B cell (primary cell): ENCODE measurements at places on chromosomes 7 and 10. TPM values are rescaled to one million over a fixed set of nuclear protein-coding genes. Genes with fewer than 3 reads are reported as not detected.
A peak's percentile ranks its signal among the peaks of the same experiment; 100 is the strongest.

GRCh38 chr7:2100278-2101208 is 132.2 kb downstream of the MAD1L1 start:
- H3K27ac ChIP-seq: peak overlapping the region; percentile 93
- H3K36me3 ChIP-seq: peaks cover 2% of the 10 kb centered on the region
- DNase-seq: peak; percentile 91
- H3K4me1 ChIP-seq: peaks cover 70% of the 10 kb centered on the region
- no peak overlapping the region for H3K4me3 ChIP-seq

DNA sequence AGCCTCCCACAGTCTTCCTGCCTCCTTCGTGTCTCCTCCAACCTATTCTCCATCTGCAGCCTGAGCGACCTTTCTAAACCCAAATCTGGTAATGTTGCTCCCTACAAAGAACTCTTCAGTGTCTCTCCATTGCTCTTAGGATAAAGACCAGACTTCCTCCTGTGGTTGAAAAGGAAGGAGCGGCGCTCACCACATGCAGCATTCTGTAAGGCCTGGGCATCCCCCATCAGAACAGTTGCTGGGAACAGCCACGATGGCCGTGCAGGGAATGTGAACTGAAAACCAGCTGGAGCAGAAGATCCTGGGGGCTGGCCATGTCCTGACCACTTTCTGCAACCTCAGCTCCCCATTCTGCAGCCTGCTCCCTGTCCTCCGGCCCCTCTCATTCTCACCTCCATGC is 237.8 kb upstream of the ZMIZ1 start:
- H3K27me3 ChIP-seq: no peaks in the 10 kb centered on the region
- no peak overlapping the region for H3K27ac ChIP-seq
- no peak for DNase-seq
- no peak overlapping the region for H3K4me3 ChIP-seq
- H3K4me1 ChIP-seq: no peaks in the 10 kb centered on the region
- no peaks in the 10 kb centered on the region for H3K36me3 ChIP-seq

GRCh38 chr7:22842383-22842941 is 19.8 kb upstream of the TOMM7 start:
- no peaks in the 10 kb centered on the region for H3K27me3 ChIP-seq
- H3K27ac ChIP-seq: no peak overlapping the region
- H3K4me3 ChIP-seq: no peak overlapping the region
- H3K4me1 ChIP-seq: no peaks in the 10 kb centered on the region
- DNase-seq: no peak
- no peaks in the 10 kb centered on the region for H3K36me3 ChIP-seq

DNA sequence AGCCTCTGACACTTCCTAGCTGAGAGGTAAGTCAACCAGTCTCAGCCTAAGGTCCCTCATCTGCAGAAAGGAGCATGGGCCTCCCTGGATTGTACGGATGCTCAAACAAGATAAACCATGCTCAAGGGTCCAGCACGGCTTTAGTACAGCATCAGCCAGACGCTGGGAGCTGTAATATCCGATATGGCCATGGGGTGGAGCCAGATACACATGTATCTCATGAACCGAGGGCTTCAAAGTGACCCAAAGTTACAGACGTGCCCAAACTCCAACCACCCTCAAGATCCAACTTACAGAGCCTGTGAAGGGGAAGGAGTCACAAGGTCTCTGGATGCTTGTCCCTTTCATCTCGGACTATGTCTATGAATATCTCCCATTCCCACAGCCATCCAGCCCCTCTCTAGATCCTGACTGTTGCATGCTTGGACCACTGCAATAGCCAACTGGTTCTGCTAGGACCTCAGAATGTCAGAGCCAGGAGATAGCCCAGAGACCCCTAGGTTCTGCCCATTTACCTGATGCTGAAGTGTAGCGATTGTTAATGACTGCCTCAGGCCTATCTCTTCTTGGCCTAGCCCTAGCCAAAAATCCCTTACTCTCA is 142.4 kb downstream of the SH3PXD2A start:
- no peaks in the 10 kb centered on the region for H3K36me3 ChIP-seq
- no peaks in the 10 kb centered on the region for H3K4me1 ChIP-seq
- no peak overlapping the region for H3K4me3 ChIP-seq
- DNase-seq: peak; percentile 84
- H3K27ac ChIP-seq: no peak overlapping the region

DNA sequence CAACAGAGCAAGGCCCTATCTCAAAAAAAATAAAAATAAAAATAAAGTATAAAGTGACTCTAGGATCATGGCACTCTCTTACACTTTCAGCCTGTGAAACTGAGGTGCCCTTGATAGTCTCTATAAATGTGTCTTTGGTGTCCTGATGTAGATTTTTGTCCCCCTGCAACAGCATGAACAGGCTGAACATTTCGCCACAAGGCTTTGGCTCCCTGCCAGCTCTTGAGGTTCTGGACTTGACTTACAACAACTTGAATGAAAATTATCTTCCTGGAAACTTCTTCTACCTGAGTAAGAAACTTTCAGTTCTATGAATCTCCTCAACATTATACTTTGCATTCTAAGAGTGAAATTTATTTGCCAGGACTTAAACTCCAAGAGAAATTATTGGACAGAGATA is 48.1 kb upstream of the BMS1 start:
- no peaks in the 10 kb centered on the region for H3K4me1 ChIP-seq
- no peaks in the 10 kb centered on the region for H3K36me3 ChIP-seq
- peaks cover 3% of the 10 kb centered on the region for H3K27me3 ChIP-seq
- no peak for DNase-seq
- no peak overlapping the region for H3K4me3 ChIP-seq

DNA sequence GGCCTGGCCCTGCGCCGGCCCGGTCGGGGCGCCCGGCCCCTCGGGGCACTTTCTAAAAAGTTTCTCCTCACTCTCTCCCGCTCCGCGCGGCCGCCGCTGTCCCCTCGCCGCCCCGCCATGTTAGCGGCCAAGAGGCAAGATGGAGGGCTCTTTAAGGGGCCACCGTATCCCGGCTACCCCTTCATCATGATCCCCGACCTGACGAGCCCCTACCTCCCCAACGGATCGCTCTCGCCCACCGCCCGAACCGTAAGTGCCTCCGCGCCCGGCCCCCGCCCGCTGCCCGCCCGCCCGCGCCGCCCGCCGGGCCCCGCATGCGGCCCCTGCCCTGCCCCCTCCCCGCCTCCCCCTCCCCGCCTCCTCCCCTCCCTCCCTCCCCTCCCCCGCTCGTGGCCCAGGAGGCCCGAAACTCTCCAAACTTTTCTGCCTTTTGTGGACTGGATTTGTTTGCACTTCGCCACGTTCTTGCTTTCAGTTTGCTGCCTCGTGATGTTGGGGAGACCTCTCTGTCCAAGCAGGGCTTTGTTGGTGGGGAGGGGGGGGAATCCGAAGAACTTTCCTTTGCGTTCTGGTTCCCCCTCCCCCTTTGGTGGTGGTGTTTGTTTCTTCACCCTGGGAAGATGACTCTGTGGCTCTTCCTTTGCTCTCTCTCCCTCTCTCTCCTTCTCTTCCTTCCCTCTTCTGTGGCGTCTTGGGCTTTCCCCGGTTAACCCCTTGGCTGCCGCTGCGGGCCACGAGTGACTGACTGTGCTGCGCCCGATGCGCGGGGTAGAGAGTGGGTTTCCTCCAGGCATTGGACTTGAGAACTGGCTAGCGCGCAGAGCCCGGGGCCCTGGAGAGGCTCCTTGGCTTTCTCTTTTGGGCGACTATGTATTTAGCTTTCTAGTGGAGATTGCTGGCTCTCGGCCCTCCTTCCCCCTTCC is 1.6 kb downstream of the TCF7L2 start:
- peaks cover 39% of the 10 kb centered on the region for H3K4me1 ChIP-seq
- H3K4me3 ChIP-seq: peak overlapping the region; percentile 63
- no peaks in the 10 kb centered on the region for H3K36me3 ChIP-seq
- peak; percentile 54 for DNase-seq
- peaks cover 46% of the 10 kb centered on the region for H3K27me3 ChIP-seq

GRCh38 chr7:6551016-6551511 is at the start of gene GRID2IP:
Gene GRID2IP (minus strand): TSS chr7:6551461. CDS start chr7:6551436, 25 bp downstream.
- H3K27me3 ChIP-seq: no peaks in the 10 kb centered on the region
- H3K36me3 ChIP-seq: no peaks in the 10 kb centered on the region
- DNase-seq: no peak
- no peak within 1 kb of the TSS for H3K4me3 ChIP-seq

GRCh38 chr10:7942316-7942715 is 112.2 kb upstream of the GATA3 start:
- H3K4me1 ChIP-seq: no peaks in the 10 kb centered on the region
- no peak overlapping the region for H3K4me3 ChIP-seq
- no peak overlapping the region for H3K27ac ChIP-seq
- no peaks in the 10 kb centered on the region for H3K27me3 ChIP-seq

The NPSR1 gene
- total RNA-seq: not detected in 2 replicates

The NPY4R2 gene
- total RNA-seq: not detected in 2 replicates

The NOS3 gene
- 0.39 TPM in 1 of 2 replicates, not detected in the other for total RNA-seq

The AP1S1 gene
- 10.3 and 11.4 TPM in 2 replicates for total RNA-seq

The ADRB1 gene
- total RNA-seq: not detected in 2 replicates
